ENCODE measurements at places on chromosomes 2 and 18. TPM values are rescaled to one million over a fixed set of nuclear protein-coding genes. Genes with fewer than 3 reads are reported as not detected.

The RGPD4 gene
- total RNA-seq = 0.18 TPM

The IL1RN gene
- not detected for total RNA-seq

GRCh38 chr2:217943446-217944321, 59.1 kb downstream of the TNS1 start:
- peak overlapping the region; percentile 70 for H3K4me3 ChIP-seq
- H3K36me3 ChIP-seq = no peaks in the 10 kb centered on the region
- no peak for DNase-seq
- peaks cover 62% of the 10 kb centered on the region for H3K4me1 ChIP-seq

DNA sequence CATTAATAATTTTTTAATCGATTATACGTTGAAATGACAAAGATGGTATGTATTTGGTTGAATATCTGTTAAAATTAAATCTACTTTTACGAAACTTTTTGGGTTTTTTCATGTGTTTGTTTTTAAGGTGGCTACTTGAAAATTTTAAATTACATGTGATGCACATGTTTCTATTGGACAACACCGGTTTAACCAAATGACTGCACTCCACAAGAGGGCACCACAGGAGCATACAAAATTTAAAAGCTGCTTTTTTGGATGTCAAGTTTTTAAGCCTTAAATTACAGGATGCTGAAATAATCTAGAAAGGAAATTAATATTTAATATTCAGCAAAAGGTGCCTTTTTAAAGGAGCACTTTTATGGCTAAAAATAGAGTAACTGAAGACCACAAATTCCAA, 98.7 kb downstream of the ACVR1 start:
- DNase-seq = no peak
- no peaks in the 10 kb centered on the region for H3K27me3 ChIP-seq
- peaks cover 8% of the 10 kb centered on the region for H3K4me1 ChIP-seq

DNA sequence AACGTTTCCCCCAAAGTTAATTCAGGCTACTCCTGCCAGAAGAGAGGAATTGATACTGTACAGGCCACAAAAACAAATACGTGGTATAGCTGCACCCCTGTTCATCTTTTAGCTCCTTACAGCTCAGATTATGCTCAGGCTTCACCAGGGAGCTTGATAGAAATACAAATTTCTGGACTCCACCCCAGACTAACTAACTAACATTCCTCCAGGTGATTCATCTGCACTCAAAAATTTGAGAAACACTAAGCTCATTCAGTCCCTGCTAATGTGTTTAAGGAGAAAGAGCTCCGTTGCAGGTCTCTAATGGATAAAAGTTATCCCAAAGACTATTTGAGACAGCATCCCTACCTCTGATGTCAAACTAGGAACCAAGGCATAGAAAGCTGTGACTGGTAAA, 36.8 kb upstream of the UNC80 start:
- no peaks in the 10 kb centered on the region for H3K4me1 ChIP-seq
- no peaks in the 10 kb centered on the region for H3K36me3 ChIP-seq
- no peak overlapping the region for H3K27ac ChIP-seq
- no peak overlapping the region for H3K4me3 ChIP-seq
- peaks cover 4% of the 10 kb centered on the region for H3K27me3 ChIP-seq

- no peak overlapping the region for H3K4me3 ChIP-seq
- peaks cover 83% of the 10 kb centered on the region for H3K4me1 ChIP-seq
- peak overlapping the region; percentile 2 for H3K27ac ChIP-seq
Observed at GRCh38 chr2:205696927-205697441, 14.7 kb downstream of the NRP2 start.

- no peak for DNase-seq
- H3K4me3 ChIP-seq = no peak overlapping the region
- H3K27ac ChIP-seq = no peak overlapping the region
- H3K27me3 ChIP-seq = peaks cover 21% of the 10 kb centered on the region
- no peaks in the 10 kb centered on the region for H3K36me3 ChIP-seq
Observed at GRCh38 chr2:206740800-206741199, 22.6 kb upstream of the DYTN start.

DNA sequence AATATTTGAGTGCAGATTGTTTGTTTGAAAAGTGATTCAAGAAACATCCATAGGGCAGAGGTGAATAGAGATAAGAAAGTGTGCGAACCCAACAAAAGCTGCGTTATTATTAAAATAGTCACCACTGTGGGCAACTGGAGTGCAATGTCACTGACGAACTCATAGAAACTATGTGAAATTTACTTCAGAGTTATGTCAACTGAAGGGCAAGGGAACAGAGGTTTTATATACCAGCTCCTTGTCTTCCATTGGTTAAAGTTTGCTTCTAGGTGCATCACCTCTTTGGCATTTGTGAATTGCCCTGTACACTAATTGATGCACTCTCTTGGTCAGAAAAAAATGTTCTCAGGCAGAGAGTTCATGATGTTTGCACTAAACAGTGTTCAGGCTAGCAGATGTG, 110.5 kb upstream of the NYAP2 start:
- no peak overlapping the region for H3K27ac ChIP-seq
- no peak for DNase-seq
- H3K4me3 ChIP-seq = no peak overlapping the region
- H3K4me1 ChIP-seq = no peaks in the 10 kb centered on the region
- H3K36me3 ChIP-seq = no peaks in the 10 kb centered on the region
